ENCODE measurements at places on chromosomes 3 and 15.

DNA sequence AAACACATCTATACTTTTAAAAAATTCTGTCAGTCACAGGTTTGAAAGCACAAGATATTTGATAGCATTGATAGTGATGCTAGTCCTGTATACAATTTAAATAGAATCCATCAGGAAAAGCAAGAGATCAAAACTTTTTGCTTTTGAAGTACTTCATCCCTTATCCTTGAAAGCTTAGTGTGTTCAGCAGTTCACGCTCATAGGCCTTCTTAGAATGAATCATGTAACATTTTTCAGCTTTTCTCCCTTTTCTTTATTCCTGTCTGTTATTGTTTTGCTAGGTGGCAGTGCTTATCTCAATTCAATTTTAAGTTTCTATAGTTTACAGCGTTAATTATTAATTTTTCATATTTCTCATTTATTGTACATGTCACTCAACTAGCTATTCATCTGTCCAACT lies 69.1 kb downstream of the FGF7 start:
- no peak for DNase-seq

GRCh38 chr3:192409201-192409837 lies 318.0 kb downstream of the FGF12 start:
- DNase-seq: peak; percentile 37

- DNase-seq: peak; percentile 49
Observed at GRCh38 chr15:62165104-62165792, at the start of gene C2CD4B. Gene C2CD4B, minus strand, starts transcription at chr15:62165285. Its CDS starts 301 bp downstream, at chr15:62164984.

- DNase-seq: no peak
Observed at GRCh38 chr3:87478716-87479115, 202.3 kb upstream of the POU1F1 start.

- no peak for DNase-seq
Observed at GRCh38 chr3:152511904-152512303, 243.2 kb downstream of the MBNL1 start.

DNA sequence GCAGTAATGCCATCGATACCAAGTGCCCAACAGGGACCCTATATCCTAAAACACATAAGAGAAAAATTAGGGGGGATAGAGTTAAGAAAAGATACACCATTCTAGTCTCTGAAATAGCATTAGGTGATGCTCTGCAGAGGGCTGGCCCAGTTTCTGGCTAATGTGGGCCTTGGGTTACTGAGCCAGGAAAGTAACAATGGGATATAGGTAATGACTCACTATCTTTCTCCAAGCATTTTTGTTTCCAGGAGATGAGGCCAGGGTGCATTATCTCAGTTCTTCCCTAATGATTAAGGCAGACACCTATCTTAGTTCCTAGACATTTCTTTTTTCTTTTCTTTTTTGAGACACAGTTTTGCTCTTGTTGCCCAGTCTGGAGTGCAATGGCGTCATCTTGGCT lies 50.0 kb downstream of the PRKAR2A start:
- no peak for DNase-seq

DNA sequence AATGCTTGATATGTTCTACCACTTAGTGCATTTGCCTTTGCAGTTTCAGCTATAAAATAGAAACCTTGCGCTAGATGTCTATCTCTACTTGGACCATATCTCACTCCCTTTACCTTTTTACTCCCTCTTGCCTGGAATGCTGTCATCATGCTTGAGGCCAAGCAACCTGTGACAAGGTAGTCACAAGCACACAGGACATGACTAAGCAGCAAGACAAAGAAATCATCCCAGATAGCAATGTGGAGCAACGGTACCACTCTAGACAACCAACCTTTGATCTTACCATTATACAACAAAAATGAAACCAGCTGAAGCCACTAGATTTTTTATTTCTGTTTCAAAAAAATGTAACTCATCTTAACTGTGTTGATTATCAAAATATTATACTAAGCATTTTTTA lies 50.5 kb upstream of the SPSB4 start:
- no peak for DNase-seq

DNA sequence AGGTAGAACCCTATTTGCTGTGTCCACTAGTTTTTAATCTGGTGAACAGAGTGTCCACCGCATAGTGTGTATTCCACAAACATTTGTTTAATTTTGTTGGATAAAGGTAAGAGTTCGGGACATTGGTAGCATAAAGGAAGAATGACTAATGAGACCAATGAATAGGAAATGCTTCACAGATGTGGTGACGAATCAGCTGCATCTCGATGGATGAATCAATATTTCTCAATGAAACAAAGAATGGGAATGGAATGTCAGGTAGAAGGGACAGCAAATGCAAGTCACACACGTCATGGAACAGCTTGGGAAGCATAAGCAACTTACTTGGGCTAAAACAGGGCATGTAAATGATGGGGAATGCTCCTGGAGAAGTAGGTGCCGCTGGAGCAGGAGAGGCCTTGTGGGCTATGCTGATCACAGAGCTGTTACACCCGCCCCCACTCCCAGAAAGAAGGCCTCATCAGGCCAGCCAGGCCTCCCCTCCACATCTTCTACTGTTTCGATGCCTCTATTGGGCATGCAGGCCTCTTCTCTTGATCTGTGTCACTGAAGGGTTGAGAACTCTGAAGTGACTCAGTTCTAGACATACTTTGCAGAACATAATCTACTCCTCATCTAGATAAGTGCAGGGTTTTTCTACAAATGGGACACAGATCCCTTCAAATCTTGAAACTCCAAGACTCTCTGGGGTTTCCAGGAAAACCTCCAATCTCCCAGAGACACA lies 120.0 kb upstream of the GADL1 start:
- DNase-seq: no peak

- no peak for DNase-seq
Observed at GRCh38 chr15:66288551-66289185, 4.7 kb upstream of the DIS3L start.

DNA sequence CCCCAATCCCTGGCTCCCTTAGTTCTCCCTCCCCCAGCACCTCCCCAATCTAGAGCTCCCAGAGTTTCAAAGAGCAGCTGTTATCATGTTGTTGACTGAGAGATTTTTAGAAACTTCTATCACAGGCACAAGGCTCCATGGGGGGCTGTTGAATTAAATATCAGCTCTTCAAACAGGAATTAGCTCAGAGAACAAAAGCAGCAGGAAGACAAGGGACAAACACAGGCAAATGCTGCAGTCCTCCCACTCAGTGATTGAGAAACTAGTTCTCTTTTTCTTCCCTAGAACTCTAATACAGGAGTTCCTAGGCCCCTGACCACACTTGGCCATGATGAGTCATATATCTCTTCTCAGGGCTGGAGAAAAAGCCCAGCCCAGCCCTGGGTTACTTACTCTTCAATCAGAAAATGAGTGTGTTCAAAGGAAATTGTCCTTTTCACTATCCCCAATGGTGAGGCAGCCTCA lies 262.1 kb downstream of the IGSF11 start:
- no peak for DNase-seq

GRCh38 chr15:68218331-68218730 lies 11.2 kb downstream of the CLN6 start:
- no peak for DNase-seq

- DNase-seq: no peak
Observed at GRCh38 chr15:69786136-69786701, 311.5 kb downstream of the TLE3 start.

DNA sequence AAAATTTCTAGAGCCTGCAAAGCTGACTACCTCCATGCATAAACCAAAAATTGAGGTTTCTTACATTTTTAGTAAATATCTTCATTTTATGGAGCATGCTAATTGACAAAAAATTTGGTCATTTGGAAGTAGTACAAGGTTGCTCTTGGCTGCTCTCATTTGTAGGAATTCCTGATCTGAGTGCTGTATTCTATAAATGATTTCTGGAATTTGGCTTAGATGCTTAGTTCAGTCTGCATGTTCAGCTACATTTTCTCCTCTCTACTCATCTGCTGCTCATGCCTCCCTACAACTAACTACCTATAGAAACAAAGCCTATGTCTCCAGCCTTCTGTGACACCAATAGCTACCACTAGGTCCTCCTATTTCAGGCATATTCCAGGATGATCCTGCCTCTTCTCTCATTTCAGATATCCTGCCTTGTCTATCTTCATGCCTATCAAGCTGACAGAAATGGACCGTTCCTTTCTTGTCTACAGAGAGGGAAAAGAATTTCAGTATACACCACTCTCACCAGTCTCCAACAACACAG lies 901.1 kb downstream of the TBL1XR1 start:
- no peak for DNase-seq

GRCh38 chr3:172750069-172750367 lies 508 bp upstream of the ECT2 start:
- DNase-seq: no peak

- DNase-seq: peak; percentile 76
Observed at GRCh38 chr15:75631935-75632334, 6.4 kb upstream of the SNUPN start.

GRCh38 chr3:65342084-65342683 lies 654.4 kb upstream of the ADAMTS9 start:
- peak; percentile 69 for DNase-seq

- DNase-seq: no peak
Observed at GRCh38 chr3:171390051-171390941, 69.9 kb downstream of the TNIK start.

GRCh38 chr3:178036451-178037144 lies 499.6 kb upstream of the KCNMB2 start:
- DNase-seq: no peak

GRCh38 chr3:128590948-128591347 lies 59.7 kb downstream of the RPN1 start:
- DNase-seq: no peak

DNA sequence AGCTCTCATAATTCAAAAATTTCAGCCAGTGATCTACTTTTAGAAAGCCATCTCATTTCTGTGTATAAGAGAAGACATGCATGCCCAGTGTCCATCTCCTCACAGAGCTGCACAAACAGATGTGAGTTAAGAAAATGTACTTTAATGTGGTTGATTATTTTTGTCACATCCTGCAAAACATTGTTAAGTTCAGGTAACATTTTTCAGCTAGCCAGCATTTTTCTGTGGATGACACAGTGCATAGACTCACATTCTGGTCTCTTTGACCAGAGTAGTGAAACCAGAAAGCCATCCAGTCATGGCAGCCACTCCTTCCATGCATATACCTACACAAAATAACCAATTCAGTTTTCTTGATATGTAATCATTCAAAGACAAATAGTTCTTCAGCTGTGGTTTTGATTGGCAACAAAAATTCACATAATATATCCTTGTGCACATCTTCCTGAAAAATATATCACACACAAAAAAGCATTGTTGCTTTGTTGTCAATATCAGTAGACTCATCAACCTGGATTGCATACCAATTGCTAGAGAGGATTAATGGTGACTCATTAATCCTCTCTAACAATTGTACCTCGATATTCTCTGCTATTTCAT lies 2.1 kb upstream of the PLSCR1 start:
- no peak for DNase-seq

DNA sequence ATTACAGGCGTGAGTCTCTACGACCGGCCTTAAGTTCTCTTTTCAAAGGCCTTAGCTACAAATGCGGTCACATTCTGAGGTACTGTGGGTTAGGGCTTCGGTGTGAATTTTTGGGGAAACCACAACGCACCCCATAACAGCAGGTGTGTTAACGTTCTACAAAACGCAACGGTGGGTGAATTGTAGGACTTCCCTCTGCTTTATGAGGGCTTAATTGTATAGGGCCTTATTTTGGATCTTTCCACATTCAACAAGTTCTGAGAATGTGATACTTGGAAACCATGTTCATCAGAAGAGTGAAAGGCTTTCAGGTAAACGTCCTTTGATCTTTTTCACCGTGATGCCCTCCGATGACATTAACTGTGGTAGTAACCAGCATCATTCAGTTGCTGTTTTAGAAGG lies 998.6 kb upstream of the CFAP20DC start:
- DNase-seq: no peak

- no peak for DNase-seq
Observed at GRCh38 chr3:56355570-56356185, 112.6 kb downstream of the ERC2 start.

DNA sequence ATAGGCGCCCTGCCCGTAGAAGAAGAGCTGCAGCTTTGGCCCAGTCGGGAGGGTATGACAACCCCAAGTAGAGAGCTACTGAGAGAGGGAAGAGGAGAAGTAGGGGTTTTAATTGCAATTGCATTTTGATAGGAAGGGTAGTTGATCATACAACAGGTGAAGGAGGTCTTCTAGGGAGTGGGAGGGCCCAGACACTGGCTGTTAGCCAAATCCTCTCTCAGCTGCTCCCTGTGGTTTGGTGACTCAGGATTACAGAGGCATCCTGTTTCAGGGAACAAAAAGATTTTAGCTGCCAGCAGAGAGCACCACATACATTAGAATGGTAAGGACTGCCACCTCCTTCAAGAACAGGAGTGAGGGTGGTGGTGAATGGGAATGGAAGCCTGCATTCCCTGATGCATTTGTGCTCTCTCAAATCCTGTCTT lies 408.9 kb upstream of the THBS1 start:
- DNase-seq: peak; percentile 64

GRCh38 chr3:30943206-30943605 lies 48.7 kb upstream of the GADL1 start:
- no peak for DNase-seq

DNA sequence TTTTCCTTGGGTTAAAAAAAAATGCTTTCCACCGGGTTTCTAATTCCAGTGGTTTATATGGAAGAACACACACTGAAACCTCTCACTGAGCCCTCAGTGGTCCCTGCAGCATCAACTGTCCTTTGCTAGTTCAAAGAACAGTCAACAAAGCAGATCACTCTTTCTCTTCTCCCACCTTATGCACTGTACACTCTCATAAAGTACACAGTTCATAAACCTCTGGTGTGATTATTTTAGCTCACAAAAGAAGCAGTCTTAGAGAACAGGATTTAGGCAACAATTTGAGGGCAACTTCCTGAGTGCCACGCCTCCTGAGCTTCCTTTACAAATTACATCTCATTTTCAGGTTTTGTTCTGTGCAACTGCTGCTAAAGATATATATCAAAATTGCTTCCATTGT lies 728.4 kb upstream of the GOLIM4 start:
- no peak for DNase-seq

DNA sequence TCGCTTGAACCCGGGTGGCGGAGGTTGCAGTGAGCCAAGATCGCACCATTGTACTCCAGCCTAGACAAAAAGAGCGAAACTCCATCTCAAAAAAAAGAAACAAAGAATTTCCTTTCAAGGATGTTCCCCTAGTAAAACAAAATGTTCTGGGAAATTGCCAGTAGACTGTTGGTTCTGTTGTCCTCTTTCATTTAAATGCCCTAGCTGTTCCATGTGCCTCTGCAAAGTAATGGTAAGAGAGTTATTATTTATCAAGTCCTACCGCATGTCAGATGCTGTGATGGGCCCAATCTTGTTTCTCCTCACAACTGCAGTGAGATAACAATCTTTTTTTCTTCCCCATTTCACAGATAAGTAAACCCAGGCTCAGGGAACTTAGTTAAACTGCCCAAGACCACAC lies 254.3 kb upstream of the TPM1 start:
- no peak for DNase-seq

- DNase-seq: no peak
Observed at GRCh38 chr3:196124608-196125007, 42.7 kb upstream of the TFRC start.

Data from thyroid gland (tissue), 4 donors.